Activated T-helper 2 cell treated with anti-CD3 and anti-CD28 coated beads, Interferon-gamma antibody, Interleukin-2, Interleukin-4, amounts not matched to agents 10 μg/mL and 5 μg/mL and 100 μg/mL, durations not matched to agents 14 hours and 24 hours and 36 hours (primary cell): ENCODE measurements at places on chromosomes 5 and 9. TPM values are rescaled to one million over a fixed set of nuclear protein-coding genes. Genes with fewer than 3 reads are reported as not detected.

Gene SLC23A1
- 2.1 and 4.2 TPM in 2 replicates for total RNA-seq

Gene TUSC1
- total RNA-seq = 0.48 TPM in 2 replicates

Gene CDX1
- not detected in 2 replicates for total RNA-seq

Gene NEUROG1
- total RNA-seq = not detected in 2 replicates

GRCh38 chr5:96703384-96703920 lies 41.3 kb downstream of the CAST start:
- H3K36me3 ChIP-seq = peaks cover 6% of the 10 kb centered on the region
- H3K27ac ChIP-seq = peak overlapping the region; percentile 83
- no peak for DNase-seq
- no peaks in the 10 kb centered on the region for H3K27me3 ChIP-seq
- H3K4me3 ChIP-seq = peak overlapping the region; percentile 88

DNA sequence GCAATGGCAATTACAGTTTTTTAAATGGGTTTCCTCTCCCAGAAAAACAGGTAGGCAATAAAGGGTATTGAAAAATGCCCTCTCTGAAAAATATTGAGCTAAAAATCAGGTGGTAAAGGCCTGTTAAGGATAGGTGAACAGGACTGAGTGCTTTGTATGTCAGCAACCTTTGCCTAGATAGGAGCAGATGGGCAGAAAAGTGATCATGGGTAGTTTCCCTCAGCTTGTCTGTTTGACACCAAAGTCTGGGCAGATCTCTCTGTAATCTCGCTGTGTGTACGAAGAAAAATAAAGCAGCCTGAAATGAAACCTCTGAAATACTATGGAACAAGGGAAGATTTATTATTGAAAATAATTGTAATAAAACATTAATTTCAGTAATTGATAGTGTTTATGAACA lies 15.8 kb downstream of the RNF180 start:
- H3K4me1 ChIP-seq = no peaks in the 10 kb centered on the region
- H3K27ac ChIP-seq = no peak overlapping the region
- no peak for DNase-seq

DNA sequence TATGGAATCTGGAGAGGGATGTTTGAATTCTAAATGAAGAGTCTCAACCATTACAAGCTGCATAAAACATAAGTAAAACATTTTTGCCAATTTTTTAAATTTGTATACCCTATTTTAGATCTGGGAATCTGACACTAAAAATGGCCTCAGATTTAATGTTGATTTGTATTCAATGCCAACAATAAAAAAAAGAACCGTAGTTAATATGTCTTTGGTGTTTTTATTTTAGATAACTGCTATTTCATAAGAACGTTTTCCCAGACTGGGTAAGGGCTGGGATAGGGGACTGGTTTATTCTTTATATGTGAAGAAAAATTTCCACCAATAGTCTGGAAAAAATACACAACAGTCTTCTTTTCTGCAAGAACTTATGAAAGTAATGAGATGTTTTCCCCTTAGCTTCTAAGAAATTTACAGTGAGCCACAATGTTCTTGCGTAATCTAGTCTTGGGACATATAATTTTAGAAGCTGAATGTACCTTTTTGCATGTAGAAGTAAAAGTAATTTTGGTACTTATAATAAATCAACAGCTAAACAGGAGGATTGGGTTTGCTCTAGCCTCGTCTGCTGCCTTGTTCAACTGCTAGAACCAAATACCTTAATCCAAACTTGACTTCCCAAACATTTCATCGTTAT lies 244.6 kb upstream of the EFNA5 start:
- no peaks in the 10 kb centered on the region for H3K27me3 ChIP-seq
- peaks cover 61% of the 10 kb centered on the region for H3K4me1 ChIP-seq
- H3K4me3 ChIP-seq = peak overlapping the region; percentile 15
- peaks cover 8% of the 10 kb centered on the region for H3K36me3 ChIP-seq

DNA sequence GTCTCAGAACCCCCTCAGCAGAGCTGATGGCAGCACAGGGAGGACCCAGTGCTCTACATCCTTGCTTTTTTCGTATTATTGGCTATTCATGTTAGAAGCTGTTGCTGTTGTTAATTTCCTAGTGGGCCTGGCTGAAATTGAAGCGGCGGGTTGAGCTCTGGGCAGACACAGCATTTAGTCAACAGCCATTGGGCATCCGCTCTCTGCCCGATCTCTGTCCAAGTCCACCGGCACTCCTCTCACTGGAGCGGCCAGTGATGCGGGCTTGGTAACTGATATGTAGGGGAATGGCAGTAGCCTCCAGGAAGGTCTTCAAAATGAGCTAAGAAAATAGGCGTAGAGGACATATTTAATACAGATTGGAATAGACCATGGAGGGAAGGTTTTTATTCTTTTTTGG lies 1.3 kb upstream of the GARNL3 start:
- H3K4me1 ChIP-seq = no peaks in the 10 kb centered on the region
- peaks cover 12% of the 10 kb centered on the region for H3K27me3 ChIP-seq
- H3K36me3 ChIP-seq = no peaks in the 10 kb centered on the region
- H3K4me3 ChIP-seq = no peak overlapping the region
